ENCODE measurements at places on chromosomes 4 and X. TPM values are rescaled to one million over a fixed set of nuclear protein-coding genes. Genes with fewer than 3 reads are reported as not detected.

Gene CT45A1
- polyA plus RNA-seq, result not detected

Gene SHROOM3
- 5.5 TPM for polyA plus RNA-seq

Gene PCDH7
- 1.4 TPM for polyA plus RNA-seq

Gene TMSB15C
- 0.28 TPM for polyA plus RNA-seq

Gene BMP3
- not detected for polyA plus RNA-seq

Measured in kidney (tissue), 22 donors.